ENCODE measurements at places on chromosomes 3 and 15.

DNA sequence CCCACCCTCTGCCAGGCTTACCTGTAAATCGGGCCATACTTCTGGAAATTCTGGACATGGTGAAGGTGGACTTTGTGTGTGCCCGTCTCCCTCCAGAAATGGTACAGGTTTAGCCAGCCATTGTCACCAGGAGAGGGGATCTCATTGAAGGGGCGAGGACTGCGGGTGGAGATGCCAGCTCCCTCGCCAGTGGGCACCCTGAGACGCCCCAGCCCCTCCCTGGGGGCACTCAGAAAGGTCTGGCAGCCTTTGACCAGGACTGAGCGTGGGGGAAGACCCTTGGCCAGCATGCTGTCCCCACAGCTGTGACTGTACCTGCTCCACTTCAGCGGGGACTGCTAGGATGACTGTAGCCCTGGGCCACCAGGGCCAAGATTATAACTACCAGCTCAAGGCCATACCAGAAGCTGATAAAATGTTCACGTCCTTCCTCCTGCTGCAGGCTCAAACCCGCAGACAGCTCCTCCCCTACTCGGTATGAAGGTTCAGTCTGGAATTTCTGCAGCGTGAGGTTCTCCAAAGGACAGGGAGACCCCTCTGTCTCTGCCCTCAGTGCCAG lies at the start of gene CYP11A1:
TSS of gene CYP11A1 (minus strand) at position 351 of the 559 bp plus-strand sequence. CDS start at position 290, 61 bp downstream.
- DNase-seq, result no peak

DNA sequence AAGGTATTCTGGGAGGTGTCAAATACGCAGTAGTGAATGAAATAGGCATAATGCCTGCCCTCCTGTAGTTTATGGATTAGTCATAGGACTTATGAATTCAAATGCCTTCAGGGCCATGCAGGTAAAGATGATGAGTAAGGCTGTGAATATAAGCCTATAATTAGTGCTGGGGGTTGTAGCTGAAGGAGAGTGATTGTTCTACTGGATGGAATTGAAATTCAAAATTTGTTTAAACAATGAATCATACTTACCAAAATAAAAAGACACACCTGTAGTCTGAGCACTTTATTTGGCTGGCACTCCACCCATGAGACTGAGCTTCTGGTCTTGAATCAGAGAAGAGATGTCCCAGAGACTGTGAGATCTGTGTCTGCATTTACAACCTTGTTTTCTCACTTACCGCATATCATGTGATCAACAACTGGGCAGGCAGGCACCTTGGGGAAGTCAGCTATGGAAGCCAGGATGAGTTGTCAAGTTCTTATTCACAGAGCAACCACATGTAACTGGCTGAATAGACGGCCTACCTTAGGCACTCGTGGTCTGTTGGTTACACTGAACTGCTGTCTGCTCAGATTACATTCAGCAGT lies 291.8 kb downstream of the NAALADL2 start:
- DNase-seq, result no peak

GRCh38 chr3:192915304-192915703 lies 2.4 kb downstream of the MB21D2 start:
- DNase-seq, result peak; percentile 65

DNA sequence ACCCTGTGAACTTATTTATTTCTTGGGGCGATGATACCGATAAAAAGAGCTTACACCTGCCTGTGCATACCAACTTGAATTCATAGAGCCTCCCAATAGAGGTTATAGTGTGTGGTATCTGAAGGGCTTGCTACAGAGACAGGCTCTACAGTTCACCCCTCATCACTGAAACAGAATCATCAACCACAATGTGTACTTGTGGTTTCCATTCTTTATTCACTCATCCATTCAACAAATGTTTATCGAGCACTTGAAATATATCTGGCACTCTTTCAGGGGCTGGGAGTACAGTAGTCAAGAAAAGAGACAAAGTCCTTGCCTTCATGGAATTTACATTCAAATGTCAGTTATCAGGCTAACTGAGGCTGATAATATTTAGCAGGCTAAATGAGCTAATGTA lies 134.4 kb upstream of the SKOR1 start:
- DNase-seq, result peak; percentile 46

DNA sequence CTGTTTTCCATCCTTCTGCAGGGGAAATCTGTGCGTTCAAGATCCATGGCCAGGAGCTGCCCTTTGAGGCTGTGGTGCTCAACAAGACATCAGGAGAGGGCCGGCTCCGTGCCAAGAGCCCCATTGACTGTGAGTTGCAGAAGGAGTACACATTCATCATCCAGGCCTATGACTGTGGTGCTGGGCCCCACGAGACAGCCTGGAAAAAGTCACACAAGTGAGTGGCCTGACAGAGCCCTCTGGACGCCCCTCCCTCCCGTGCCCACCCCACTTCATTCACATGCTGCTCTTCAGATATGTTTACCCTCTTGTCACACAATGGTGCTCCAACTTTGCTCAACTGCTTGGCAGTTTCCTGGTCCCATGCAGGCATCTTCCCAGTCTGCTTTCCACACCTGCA lies 274.3 kb upstream of the TRIM42 start:
- no peak for DNase-seq

DNA sequence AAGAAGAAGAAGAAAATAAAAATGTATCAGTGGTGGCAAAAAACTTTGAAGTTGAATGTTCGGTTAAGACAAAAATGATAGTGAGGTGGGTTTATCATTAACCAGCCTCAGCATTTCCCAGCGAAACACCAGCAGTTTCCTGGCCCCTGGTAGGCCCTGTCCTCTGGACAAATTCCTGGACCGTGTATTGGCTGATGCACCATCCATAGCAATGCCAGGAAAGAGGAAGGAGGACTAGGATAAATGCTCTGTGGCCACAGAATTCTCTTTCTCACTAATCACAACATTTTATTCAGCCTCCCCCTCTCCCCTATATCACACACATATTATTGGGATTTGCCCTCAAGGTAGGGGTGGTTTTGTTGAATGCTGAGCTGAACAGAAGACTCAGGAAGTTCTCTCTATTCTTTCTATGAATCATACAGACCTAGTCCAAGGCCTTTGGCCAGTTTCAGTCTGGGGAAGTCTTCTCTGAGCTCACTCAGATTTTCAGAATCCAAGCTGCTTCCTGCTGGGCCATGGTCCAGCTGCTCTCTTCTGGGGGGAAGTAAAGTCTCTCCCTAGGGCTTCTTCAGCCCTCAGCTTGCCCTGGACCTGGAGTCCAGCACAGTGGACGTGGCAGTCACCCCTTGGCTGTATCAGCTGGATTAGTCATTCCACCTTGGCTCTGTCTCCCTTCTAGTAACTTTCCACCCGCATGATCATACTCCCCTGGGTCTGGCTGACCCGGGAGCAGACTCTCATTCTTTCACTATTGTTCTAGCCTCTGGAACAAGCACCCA lies 27.6 kb downstream of the SLC28A1 start:
- peak; percentile 91 for DNase-seq
